NCI-H1417 treated with DMSO at 0.1 percent for 48 hours (cell line): ENCODE measurements at places on chromosomes 6 and 20.

DNA sequence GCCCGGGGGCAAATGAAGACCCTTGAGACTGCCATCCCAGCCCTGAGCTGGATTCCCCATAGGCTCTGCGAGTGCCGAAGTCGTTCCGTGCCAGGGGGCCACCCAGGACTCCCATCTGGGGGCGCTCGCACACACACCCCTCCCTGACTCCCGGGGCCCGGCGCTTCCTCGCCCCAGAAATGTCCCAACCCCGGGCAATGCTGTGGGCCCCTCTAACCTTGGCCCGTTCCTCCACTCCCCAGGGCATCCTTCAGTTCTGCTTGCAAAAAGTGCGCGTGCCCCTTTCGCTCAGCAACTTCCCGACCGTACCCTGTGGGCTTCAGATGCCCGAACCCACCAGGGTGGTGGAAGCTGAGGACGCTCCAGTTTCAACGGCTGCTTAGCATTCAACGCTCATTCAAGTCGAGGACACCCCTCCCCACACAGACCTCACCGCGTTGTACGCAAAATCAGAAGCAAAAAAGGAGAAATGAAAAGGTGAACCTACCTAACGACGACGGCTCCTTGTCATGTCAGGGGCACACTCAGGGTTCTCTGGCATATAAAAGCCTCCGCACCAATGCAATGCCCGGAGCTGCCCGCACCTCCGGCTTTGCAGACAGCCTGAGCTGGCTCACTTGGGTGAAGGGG is 25.3 kb downstream of the RIPOR2 start:
- DNase-seq, result no peak

DNA sequence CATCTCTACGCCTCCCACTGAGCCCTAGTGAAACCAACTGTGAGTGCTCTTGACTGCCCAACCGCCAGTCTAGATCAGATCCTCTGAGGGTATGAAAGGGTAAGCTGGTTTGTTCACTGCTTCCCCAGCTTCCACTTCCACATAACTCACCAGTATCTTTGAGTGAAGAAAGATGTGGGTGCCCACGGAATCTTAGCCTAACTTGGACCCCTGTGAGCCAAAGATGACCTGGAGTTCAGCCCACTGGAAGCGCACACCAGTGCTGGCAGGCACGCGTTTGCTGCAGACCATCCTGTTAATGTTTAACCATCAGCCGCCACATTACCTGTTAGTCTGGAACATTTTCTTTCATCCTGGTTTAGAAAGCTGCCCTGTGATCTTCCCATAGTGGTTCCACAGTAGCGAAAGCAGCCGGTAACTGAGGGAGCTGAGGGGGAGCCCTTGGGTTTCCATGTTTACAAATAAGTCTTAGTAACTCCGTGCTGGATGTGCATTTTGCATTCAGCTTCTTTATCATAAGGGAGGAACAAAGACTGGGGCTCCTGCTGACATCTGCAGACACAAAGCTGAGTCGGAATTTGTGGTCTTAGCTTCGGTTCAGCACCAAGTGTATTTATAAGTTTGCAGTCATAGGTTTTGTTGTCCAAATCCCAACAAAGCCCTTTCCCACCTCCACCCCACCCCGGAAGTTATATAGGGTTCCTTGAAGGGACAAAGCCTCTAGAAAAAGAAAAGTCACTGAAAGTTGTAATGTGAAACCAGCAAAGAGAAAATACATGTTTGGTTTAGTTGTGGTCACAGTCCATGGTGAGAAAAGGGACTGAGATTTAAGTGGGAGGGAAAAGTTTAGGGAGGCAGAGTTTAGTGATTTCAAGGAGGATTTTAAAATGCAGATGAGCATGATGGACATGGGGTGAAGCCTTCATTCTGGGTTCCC is 71.0 kb downstream of the SSR1 start:
- no peak for DNase-seq

GRCh38 chr20:58567437-58567836 is 52.2 kb upstream of the APCDD1L start:
- DNase-seq, result no peak

GRCh38 chr6:52590152-52590891 is 13.5 kb upstream of the TRAM2 start:
- DNase-seq, result no peak

GRCh38 chr6:63643862-63644261 is 8.3 kb downstream of the PHF3 start:
- no peak for DNase-seq

- DNase-seq, result no peak
These were observed 99.5 kb upstream of the FOXC1 start for GRCh38 chr6:1510239-1510638.

DNA sequence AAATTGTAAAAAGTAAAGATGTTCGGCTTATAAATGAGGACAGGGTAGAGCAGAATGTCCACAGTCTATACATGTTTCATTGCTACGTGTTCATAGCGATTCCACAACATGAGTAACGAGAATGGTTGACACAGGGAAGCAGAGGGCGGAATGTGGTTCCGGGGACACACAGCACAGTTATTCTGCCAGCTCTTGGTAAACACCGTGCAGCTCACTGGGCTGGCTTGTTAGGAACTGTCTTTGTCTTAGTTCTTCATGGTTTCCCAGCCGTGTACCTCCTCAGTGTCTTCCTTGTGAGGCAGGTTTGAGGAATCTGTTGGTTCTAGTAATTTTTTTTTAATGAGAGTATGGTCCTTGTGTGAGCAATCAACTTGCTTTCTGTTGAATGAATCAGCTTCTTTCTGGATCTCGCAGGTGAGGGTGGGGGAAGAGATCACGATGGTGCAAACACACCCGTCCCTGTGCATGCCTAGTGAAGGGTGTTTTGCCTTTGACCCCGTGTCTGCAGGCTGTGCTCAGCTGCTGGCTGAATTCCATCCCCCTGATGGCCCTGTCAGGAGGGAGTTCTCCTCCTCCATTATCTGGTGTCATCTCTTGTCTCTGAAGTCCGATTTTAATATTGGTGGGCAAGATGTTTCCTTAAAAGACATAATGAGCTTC is 168.2 kb downstream of the SMOC2 start:
- DNase-seq, result no peak

DNA sequence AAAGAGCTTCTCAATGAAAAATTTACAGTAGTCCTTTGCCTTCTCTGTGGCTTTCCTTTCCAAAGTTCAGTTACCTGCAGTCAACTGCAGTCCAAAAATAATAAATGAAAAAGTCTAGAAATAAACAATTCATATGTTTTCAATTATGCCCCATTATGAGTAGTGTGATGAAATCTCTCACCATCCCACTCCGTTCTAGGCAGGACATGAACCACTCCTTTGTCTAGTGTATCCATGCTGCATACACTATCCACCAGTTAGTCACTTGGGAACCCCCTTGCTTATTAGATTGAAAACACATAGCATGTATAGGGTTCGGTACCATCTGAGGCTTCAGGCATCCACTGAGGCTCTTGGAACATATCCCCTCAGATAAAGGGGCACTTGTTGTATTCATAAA is 80.6 kb upstream of the EYA4 start:
- no peak for DNase-seq

DNA sequence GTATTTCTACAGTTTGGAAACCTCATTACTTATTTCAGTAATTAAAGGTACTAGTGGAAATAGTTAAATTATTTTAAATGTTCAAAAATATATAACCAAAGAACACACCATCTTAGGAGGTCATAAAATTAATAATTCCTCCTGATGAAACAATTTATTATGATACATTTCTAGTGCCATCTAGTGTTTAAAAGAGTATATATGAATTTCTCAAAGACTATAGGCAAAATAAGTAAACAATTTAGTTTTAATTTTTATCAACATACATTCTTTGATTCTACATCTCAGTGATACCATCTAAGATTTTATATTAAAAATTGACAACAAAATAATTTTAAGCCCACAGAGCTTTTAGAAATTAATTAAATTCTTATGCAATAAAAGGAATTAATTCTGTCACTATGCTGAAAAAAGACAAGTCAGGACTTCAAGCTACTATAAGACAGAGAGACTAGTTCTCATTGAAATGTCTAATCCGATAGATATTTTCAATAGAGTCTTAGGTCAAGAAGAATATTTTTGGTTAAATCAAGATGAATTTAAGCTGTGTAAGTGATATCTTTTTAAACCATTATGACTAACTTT is 107.8 kb upstream of the RNF217 start:
- DNase-seq, result peak; percentile 12

DNA sequence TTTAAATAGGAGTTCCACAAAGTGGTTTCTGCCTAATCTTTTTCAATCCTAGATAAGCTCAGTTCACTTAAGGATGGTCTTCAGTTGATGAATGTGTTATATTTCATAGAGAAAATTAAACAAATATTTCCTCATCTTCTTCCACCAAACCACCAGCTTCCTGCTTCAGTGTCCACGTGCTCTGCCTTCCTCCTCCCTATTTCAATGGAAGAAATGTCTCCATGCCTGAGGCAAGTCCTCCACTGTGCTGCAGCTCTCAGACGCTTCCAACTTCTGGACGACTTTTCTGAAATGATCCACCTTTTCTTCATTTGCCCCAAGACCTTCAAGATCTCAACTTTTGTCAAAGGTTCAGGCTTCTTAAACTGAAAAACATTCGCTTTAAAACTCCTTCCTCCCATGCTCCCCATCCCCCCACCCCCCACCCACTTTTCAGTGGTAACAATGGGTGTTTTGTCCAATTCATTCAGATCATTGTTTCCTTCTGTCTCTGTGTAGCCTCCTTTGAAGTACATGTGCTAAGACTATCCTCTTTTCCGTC is 25.3 kb upstream of the FABP7 start:
- DNase-seq, result no peak

- no peak for DNase-seq
These were observed 14.7 kb downstream of the UCKL1 start for GRCh38 chr20:63941282-63942081.

DNA sequence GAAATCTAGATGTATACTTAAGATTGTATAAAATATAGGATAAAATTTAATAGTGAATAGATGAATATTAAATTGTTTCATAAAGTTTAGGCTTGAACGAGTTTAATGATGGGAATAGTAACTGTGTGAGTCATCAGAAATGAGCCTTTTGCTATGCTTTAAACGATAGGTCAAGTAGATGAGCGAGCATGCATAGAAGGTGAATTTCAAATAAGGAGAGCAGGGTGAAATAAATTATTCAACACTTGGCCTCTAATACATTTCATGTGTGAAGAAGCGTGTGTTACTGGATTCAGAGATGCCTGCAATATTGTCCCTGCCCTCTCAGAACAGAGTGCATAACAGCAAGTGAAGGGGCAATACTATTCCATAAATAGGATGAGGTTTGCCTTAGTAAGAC is 74.4 kb upstream of the EYA4 start:
- no peak for DNase-seq

GRCh38 chr6:139825935-139826374 is 451.5 kb upstream of the CITED2 start:
- no peak for DNase-seq

GRCh38 chr6:14912226-14912625 is 333.6 kb upstream of the JARID2 start:
- no peak for DNase-seq
